ENCODE measurements at places on chromosomes 3 and 15.
A peak's percentile ranks its signal among the peaks of the same experiment; 100 is the strongest.

- DNase-seq = peak; percentile 89
Observed at GRCh38 chr15:90071220-90071807, 31.0 kb downstream of the IDH2 start.

DNA sequence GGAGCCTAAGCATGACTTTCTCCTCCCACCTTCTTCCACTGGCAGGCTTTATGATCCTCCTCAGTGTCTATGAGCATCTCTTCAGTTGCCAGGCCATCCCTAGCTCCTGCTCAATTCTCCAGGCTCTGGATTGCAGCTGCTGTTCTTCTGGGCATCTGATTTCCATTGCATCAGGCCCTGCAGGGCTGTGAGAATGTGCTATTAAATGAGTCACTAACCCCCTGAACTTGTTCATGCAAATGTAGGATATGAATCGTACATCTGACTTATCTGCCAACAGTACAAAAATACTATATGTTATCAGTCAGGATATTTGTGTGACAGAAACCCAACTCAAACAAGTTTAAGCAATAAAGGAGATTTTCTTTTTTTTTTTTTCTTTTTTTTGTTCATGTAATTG is 11.9 kb downstream of the GPR176 start:
- DNase-seq = peak; percentile 91

DNA sequence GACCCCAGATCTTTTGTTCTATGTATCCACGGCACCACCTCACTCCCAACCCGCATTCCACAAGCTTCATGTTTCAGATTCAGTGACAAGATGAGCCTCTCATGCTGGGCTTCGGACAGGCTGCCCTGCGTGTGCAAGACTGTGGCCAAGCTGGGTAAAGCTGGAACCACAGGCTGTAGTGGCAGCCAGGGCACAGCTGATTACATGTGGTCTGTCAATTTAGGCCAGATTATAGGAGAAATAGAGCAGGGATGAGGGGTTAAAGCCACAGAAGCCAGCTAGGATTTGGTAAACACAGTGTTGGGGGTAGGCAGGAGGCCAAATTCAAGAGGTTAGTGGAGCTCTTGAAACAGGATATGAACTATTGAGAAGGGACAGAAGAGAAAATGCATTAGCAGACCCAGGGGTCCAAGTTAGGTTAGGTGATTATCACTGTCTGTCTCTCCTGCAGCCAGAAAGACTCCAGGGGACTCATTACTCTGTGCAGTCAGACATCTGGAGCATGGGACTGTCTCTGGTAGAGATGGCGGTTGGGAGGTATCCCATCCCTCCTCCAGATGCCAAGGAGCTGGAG is 12.9 kb downstream of the SNAPC5 start:
- DNase-seq = no peak

DNA sequence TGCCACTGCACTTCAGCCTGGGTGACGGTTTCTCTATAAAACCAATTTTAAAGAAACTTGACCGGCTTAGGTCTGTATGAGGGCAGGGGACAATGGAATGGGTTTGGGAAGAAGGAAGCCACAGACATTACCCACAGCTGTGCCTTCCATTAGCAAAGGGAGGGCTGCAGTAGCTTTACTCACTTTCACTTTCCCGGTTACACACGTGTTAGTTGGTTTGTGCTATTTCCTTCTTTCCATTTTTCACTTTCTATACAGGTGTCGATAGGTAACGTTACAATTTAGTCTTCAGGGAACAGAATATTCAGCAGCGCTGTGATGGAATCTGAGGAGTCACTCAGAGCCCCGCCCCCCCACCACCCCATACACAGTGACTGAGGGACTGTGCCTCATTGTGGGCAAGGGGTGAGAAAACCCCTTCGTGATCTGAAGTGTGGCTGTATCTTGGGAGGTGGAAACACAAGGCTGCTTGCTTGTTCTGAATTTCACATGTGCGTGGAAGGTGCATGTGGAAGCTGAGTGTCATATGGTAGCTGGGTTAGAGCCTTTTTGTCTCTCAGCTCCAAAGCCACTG is 44.8 kb upstream of the RPL32 start:
- no peak for DNase-seq

DNA sequence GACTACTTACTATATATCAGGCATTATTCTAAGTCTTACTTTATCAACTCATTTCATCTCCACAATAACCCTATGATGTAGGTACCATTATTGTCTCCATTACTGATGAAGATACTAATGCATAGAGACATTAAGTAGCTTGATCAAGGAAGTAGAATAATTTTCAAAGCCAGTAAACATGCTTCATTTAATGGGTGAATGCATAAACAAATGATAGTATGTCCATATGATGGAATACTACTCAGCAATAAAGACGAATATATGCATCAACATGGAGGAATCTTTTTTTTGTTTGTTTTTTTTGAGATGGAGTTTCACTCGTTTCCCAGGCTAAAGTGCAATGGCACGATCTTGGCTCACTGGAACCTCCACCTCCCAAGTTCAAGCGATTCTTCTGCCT is 184.9 kb downstream of the FMN1 start:
- DNase-seq = no peak

- no peak for DNase-seq
Observed at GRCh38 chr3:120841264-120841663, 66.7 kb upstream of the STXBP5L start.

DNA sequence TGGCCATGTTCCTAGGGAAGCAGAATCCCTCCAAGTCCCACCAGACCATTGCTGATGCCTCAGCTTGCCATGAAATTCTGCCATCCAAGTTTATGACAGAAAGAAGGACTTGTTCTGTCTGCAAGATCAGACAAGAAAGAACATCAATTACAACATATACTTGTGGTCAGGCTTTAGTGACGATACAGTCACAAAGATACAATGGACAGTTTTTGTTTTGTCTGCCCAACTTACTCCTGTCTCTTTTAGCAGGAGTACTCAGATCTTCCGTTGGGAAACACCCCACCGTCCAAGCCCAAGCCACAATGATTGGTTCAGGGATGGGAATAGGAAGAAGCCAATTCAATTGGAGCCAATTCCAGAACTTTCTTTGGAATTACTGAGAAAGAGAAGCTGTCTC is 15.7 kb downstream of the KLHL6 start:
- no peak for DNase-seq

GRCh38 chr3:11306817-11307589 is 34.8 kb downstream of the ATG7 start:
- DNase-seq = no peak

- DNase-seq = no peak
Observed at GRCh38 chr15:27768732-27769475, 330.2 kb downstream of the OCA2 start.

DNA sequence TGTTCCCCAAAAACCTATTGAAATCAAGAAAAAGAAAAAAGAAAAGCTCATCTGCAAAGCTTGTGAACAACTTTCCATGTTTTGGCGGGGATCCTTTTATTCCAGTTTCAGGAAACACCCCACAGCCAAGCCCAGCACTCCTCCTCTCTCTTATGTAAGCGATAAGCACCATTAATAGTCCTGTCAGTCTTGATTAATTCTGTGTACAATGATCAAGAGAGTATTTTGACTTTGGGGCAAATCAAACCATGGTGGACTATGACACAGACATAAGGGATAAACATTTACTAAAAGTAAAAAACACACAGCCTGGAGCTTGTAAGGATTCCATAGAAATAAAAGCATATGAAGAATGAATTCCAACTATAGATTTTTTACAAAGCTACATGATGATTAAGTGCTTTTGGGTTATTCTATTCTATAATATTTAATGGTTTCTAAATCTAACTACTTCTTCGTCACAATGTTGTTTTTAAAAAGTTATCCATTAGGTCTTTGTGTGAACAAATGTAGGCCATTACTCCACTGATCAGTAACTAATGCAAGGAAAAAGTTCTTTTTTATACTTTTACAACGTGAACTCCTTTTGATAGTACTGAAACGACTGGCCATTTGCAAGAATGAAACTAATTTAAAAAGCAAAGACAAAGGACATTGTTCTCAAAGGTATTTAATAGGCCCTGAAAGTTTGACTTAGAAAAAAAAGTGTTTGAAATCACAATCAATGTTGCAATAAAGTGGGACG is 106.5 kb downstream of the KCNAB1 start:
- DNase-seq = no peak

DNA sequence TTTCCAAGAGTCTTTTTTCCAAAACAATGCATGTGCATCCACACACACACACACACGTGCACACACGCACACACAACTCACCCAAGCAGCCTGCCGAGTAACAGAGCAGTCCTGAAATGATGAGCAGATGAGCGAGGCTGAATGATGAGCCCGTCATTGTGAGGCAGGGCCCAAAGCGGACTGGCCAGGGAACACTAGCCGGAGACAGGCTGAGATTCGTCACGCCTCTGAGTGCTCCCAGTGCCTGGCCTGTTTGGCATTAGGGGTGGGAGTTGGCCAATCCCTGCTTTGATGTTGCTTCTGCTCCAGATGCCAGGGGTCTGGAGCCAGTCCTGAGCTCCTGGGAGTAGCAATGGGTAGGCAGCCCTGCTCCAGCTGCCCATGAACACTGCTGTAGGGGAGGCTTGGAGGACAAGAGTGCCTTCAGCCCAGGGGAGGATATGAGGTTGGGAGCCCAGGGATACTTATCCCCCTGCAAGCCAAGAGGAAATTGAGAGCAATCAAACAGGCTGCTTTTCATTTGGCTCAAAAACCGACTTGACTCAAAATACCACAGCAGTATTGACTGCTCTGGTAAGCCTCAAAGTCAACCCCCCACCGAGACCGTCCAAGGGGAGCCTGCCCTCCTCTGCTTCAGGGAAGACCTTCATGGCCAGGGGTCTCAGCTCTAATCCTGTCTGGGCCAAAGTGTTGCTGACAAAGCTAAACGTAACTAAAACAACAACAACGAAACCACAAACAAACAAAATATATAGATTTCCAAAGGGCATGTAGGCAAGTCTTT is 22.9 kb downstream of the COLQ start:
- DNase-seq = no peak

GRCh38 chr3:11198070-11198469 is 43.8 kb downstream of the HRH1 start:
- DNase-seq = no peak

DNA sequence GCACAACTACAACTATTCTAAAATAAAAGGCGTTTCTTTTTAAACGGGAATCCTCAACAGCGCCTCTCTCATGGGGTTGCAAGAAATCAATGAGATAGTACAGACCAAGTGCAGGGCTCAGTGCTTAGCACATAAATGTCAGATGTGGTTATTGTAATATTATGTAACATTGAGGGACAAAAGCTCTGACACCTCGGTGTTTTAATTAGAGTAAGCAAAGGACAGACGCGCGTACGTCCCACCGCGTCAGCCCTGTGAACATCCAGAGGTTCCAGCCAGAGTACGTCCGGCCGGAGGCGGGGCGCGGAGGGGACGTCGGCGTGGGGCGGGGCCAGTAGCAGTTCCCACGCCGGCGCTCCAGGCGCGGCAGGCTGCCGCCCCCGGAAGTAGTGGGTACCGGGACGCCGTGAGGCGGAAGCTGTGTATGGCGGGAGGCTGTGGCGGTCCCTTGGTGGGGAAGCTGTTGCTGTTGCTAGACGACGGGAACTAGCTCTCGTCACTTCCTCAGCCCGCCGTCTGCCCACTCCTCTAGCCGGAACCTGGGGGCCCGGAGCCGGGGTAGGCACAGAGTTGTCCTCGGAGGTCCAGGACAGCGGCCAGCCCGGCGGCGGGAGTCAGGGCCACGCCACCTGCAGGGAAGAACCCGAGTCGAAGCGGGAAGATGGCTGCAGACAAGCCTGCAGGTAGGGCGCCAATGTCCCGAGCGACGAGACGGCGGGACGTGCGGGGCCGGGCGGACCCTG is at the start of gene CNOT10:
Gene CNOT10 (plus strand): TSS at position 389 of the 743 bp plus-strand sequence. CDS start 273 bp downstream, at position 662.
- peak; percentile 96 for DNase-seq

GRCh38 chr3:193722566-193722965 is 129.6 kb downstream of the OPA1 start:
- DNase-seq = no peak

GRCh38 chr3:65783117-65783516 is 255.6 kb downstream of the MAGI1 start:
- no peak for DNase-seq
